Activated CD4-positive, alpha-beta T cell treated with anti-CD3 and anti-CD28 coated beads for 48 hours (primary cell): ENCODE measurements at places on chromosomes 1 and 21.

DNA sequence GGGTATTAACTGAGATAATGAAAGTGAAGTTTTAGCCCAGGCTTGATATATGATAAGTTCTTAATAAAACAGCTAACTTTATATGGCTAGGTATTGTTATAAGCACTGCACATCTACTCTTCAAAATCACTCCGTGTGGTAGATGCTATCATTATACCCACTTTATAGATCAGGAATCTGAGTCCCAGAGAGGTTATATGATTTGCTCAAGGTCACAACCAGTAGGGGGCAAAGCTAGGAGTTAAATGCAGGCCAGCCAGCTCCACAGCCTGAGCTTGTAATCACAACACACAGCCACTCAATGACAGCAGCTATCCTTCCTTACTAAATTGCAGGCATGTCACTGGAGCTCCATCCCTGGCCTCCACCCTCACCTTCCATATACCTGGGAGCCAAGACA is 115.8 kb downstream of the CAPN8 start:
- no peak for DNase-seq

DNA sequence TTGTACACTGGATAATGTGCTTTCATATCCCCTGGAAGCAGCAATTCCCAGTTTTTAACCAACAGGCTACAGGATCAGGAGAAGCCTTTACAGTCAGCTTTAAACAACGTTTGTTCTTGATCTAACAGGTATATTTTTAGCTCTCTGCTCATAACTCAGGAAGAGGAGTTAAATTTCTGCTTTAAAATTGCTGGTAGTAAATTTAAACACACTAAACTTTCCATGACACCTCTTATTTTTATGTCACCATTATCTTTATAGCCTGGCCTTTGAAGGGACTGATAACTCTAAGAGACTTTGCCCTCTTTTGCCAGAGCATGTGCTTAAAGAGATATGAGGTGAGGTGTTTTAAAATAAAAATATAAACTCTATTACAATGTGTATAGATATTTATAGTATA is 119.6 kb upstream of the BRINP3 start:
- no peak for DNase-seq

DNA sequence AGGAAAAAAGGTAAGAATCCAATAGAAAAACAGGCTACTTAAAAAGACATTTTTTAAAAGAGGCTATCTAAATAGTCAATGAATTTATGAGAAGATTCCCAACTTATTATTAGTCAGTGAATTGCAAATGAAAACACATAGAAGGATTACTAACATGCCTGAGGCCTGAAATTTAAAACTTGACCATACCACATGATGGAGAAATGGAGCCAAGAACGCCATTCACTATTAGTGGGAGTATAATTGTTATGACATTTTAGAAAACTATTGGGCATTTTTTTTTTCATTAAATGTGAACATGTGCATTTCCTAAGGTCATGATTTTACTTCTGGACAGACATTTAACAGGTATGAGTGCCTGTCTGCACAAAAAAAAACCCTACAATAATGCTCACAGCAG is 24.8 kb upstream of the OR2B11 start:
- DNase-seq, result no peak

GRCh38 chr1:97986041-97987005 is 65.5 kb upstream of the DPYD start:
- DNase-seq, result no peak

DNA sequence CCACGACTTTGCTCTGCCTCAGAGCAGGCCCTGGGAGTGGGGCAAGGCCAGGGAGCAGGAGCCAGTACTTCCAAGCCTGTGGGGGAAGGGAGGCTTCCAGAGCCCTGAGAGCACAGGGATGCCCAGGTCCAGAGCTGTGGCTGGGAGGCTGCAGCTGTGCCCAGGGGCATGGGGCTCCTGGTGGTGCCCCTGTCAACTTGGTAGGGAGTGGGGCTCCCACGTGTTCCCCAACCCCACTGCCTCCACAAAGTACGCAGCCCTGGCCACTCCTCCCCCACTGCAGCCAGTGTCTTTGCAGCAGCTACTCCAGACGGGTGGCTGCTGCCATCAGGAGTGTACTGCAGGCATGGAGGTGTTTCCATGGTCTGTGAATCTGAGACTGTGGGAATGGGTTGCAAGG is 294.1 kb upstream of the SNX7 start:
- no peak for DNase-seq
